ENCODE measurements at places on chromosomes 16 and 17.
A peak's percentile ranks its signal among the peaks of the same experiment; 100 is the strongest.

DNA sequence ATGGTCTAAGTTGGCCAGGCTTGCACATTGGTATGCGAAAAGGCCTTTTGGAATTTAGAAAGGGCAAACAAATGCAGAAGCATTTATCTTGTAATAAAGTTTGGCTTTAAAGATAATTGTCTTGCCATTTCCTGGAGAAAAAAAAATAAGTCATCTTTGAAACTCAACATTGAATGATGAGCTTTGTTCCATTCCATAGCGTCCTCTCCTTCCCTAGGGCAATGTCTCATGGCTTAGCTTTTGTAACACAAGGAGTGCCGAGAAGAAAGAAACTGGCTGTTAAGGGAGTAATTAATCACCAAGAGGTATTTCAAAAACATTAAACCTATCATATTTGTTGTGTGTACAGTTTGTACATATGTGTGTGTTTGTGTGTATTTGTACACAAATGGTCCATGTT lies 372.3 kb downstream of the NPIPA8 start:
- no peak for DNase-seq

GRCh38 chr16:228151-228851 lies 948 bp downstream of the LUC7L start:
- DNase-seq = no peak

- DNase-seq = no peak
Measured at GRCh38 chr17:64336760-64337413, 53.8 kb downstream of the PECAM1 start.

- DNase-seq = no peak
Measured at GRCh38 chr17:4082136-4082924, 60.5 kb downstream of the ZZEF1 start.

- DNase-seq = no peak
Measured at GRCh38 chr16:68793401-68793857, 49.9 kb upstream of the TANGO6 start.

DNA sequence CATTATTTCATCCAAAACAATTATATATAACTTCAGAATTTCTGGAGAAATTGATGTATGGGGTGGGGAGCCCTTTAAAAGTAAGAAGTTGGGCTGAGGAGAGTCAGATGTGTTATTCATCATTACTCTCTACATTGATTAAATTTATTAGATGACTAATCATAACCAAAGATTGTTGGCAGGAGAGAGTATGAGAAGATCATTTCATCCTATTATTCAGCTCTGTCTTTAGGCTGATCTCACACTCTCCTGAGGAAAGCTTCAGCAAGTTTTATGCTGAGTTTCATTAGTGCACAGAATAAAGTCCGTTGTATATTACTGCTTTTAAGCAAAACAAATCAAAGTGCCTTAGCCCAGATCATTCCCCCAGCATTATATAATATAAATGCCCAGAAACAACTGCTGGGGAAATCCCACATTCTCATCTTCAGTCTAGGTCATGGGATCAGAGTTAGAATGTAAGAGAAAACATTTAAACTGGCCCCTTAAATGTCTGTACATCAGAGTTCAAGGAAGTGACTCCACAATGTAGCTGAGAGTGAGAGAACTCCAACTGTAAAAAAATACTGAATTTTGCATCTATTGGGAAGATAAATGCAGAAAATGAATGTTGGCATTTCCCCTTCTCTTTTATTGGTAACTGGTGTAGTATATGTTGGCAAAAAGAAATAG lies 130.1 kb upstream of the HLF start:
- DNase-seq = no peak

GRCh38 chr17:49393491-49394255 lies 21.0 kb downstream of the PHB1 start:
- no peak for DNase-seq

DNA sequence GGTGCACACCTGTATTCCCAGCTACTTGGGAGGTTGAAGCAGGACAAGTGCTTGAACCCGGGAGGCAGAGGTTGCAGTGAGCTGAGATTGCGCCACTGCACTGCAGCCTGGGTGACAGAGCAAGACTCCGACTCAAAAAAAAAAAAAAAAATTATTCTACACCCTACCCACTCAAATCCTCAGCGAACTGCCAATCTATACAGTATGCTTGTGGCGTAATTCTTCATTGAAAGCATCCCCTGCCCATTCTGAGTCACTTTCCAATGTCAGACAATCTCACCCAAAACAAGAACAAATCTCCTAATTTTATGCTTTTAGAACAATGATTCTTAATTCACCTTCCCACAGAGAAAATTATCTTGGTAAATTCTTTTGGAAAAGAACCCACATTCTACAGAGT lies 12.0 kb downstream of the AMFR start:
- no peak for DNase-seq

DNA sequence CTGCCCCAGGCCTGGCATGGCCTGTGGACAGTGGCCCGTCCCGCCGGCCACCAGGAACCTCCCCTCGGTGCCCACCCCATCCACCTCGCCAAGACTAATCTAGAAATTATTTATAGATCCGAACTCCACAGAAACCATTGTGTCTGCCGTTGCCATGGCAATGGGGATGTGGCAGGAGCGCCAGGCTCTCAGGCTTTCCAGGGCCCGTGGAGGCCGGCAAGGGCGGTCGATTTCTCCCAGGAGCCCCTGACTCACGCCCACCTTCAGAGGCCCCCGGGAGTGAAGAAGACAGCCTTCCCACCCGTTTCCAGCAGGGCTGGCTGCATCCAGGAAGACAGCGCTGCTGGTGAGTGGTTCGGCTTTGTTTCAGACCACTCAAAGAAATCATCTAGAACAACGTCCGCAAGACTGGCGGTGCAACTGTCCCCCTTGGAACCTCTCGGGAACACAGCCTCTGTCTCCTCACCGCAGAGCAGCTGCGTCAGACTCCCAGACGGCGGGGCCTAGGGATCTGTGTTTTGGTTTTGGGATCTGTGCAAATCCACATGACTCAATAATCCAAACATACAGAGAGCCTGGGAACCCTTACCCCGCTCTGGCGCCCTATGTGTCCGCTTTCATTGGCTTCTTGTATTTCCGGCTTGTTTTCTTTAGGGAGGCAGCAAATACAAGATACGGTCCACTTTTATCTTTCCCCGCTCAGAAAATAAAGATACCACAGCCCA lies 48.5 kb upstream of the ZCCHC14 start:
- DNase-seq = peak; percentile 61

DNA sequence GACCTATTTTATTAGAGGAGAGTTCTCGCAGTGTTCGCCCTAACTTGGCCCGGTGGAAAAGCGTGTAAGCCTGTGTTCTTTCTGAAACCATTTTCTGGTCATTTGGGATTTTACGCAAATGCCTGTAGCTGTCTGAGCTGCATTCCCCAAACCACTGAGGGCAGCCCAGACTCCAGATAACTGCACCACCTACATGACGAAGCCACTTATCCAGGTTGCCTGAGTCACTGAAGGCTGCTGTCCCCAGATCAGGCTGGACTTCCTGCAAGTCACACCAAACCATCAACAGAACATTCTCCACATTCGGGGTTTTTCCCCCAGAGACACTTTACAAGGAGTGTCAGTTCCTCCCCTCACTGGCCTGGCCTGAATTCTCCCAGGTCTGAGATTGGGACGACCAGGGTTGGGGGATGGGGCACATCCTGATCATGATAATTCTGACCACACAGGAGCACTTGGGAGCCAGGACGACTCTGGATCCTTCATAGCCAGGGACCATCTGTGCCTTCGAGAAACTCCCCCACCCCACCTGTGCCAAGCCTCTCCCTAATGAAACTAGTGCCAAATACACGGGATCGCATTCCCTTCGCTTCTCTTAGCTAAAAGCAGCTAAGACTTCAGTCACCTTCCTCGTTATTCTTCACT lies 2.3 kb downstream of the RPRML start:
- no peak for DNase-seq

DNA sequence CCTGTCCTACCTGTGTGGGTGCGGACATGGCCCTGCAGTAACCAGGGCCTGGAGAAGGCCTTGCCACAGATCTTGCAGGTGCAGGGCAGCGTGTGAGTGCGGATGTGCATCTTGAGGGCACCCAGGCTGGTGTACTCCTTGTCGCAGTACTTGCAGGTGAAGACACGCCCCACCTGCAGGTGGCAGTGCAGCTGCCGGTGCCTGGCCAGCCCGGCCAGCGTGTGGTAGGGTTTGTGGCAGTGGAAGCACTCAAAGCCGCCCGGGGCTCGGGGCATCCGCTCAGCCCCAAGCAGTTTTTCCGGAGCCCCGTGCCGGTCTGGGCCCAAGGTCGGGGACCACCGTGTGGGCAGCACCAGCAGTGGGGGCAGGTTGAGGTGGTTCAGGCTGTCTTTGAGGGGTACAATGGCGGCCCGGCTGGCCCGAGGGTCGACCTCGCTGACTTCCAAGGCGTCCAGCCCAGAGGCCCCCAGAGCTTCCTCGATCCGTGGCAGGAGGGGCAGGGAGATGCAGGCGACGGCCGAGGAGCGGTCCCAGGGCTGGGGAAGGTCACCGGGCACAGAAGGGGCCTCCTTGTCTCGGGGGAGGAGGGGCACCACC lies 5.1 kb downstream of the SNAI3 start:
- no peak for DNase-seq

GRCh38 chr17:79715098-79715942 lies 15.4 kb upstream of the ENPP7 start:
- peak; percentile 10 for DNase-seq

DNA sequence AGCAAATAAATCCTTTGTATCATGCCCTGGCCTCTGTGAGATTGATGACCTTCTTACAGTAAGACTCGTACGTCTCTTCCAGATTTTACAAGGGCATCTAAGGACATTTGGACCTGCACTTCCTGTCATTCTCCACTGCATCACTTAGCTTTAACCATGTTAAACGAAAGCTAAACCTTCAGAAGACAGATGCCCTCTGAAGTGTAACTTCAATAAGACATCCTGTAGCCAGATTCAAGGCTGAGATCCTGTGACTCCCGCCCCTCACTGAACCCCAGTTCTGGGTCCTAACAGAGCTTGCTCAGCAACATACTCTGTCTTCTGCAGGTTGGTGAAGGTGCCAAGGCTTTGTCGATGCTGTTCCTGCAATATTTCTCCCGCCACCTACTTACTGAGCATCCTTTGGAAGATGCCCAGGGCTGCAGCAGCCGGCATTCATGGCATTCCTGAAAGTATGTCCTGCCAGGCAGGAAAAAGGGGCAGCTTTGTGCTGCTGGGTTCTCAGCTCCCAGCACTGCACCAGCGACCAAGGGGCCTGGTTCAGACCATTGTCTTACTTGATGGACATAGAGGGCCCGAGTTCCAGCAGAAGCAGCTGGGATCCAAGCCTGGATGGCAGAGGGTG lies 131.1 kb downstream of the AXIN2 start:
- no peak for DNase-seq

- no peak for DNase-seq
Measured at GRCh38 chr17:36940313-36941264, 3.3 kb downstream of the LHX1 start.

DNA sequence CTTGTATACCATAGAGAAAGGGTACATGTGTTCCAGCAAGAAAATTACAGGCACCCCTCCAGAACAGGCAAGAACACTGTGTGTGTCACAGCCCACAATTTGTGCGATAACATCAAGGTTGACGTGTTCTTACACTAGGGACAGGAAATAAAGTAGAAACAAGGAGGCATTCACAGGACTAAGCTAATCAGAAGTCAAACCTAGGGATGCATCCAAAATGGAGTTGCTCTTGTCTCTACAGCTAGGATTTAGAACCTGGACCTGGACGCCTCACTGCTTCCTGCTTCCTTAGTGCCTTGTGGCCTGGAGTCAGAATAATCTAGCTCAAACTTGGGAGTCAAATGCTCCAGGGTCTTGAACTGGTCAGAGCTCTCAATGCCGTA lies 41.3 kb downstream of the GINS3 start:
- DNase-seq = no peak

GRCh38 chr17:73533781-73534180 lies 110.5 kb downstream of the SDK2 start:
- peak; percentile 42 for DNase-seq

GRCh38 chr17:40312893-40313667 lies 4.1 kb downstream of the RARA start:
- DNase-seq = no peak

GRCh38 chr17:74185571-74186185 lies 17.8 kb upstream of the RPL38 start:
- no peak for DNase-seq

DNA sequence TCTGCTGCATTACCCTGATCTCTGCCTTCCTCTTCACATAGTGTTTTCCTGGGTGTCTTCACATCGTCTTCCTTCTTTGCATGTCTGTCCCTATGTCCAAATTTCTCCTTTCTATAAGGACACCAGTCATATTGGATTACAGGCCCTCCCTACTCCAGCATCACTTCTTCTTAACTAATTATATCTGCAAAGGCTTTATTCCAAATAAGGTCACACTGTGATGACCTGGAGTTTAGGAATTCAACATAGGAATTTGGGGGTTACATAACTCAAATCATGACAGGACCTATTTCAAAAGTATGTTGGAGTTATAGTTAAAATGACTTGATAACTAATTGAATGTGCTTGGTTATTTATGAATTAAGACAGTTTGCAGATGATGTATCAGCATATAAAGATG lies 490.5 kb upstream of the ERCC4 start:
- DNase-seq = no peak

All from femur (tissue), 1 donor.